ENCODE measurements at places on chromosomes 1 and 21.

- DNase-seq = no peak
Measured at GRCh38 chr1:30166174-30166573, 557.2 kb downstream of the MATN1 start.

DNA sequence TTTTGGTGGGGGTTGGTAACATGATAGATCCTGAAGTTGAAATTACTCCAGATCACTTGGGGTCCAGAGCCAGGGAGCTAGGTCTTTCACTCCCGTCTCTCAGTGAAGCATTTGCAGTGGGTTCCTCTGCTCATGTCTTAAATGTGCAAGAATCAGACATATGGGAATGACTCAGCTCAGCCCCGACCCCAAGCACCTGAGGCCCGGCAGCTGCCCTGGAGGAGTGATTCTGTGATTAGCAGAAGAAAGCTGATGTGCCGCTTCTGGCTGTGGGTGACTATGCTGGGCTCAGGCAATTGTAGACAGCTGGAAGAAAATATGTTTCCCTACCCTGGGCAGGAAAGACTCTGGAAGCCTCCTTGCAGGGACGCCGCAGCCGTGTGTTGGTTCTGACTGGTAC, 601.7 kb downstream of the NPHP4 start:
- no peak for DNase-seq

GRCh38 chr1:189084811-189085210, 1392.9 kb downstream of the BRINP3 start:
- no peak for DNase-seq

- DNase-seq = no peak
Measured at GRCh38 chr1:224513383-224513782, 78.8 kb upstream of the WDR26 start.

- no peak for DNase-seq
Measured at GRCh38 chr1:158813164-158813563, 18.0 kb upstream of the MNDA start.

- no peak for DNase-seq
Measured at GRCh38 chr1:175922254-175922881, 179.0 kb upstream of the TNR start.
